ENCODE measurements at places on chromosomes 11 and 22.

DNA sequence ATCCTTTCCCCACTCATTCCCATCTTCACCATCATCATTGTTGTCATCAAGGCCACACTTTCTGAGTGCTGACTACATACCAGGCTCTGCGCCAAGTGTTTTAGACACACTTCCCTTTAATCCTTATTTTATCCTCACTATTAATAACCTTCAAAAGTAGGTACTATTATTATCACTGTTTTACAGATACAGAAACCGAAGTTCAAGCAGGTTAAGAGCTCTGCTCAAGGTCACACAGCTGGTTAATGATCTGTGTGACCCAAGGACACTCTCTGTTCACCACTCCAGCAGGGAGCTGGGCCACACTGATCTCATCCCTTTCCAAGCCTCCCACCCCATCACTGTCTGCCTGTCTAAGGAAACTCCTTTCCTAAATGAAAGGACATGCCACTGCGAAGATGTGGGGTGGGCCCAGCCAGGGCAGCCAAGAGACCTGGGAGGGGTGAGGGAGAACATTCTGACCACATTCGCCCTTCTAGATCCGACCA, 17.2 kb upstream of the TSKU start:
- no peak for DNase-seq

- no peak for DNase-seq
These were observed 15.9 kb downstream of the TP53I11 start for GRCh38 chr11:44934735-44935250.

- no peak for DNase-seq
These were observed 25.8 kb upstream of the NECTIN1 start for GRCh38 chr11:119754656-119755355.

GRCh38 chr11:19332476-19332875, 91.7 kb upstream of the E2F8 start:
- DNase-seq = no peak

GRCh38 chr11:126053415-126054286, 9.0 kb downstream of the CDON start:
- DNase-seq = no peak

- DNase-seq = peak; percentile 52
These were observed 46.7 kb upstream of the SCUBE2 start for GRCh38 chr11:9138133-9138453.

GRCh38 chr11:74672956-74673692, 58.1 kb downstream of the CHRDL2 start:
- peak; percentile 4 for DNase-seq

- no peak for DNase-seq
These were observed 149.3 kb upstream of the B3GAT1 start for GRCh38 chr11:134561331-134561720.

- no peak for DNase-seq
These were observed 11.7 kb upstream of the C1QTNF6 start for GRCh38 chr22:37199760-37200108.

GRCh38 chr11:14812757-14813156, 79.3 kb downstream of the CYP2R1 start:
- DNase-seq = no peak

DNA sequence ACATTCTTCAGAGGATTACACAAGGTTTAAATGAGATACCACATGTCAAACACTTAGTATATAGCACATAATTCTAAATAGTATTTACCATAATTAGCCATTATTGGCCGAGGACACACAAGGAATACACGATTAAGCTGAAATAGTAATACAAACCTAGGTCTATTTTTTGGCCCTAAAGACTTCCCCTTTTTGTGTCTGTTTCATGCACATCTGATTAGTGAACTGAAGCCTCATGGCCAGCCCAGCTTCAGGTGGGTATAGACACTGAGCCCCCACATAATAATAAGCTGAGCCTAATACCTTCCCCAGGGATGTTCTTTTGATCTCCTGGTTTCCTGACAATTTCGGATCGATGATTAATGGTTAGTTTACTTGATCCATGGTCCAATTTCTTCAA, 2.1 kb downstream of the GLYATL1B start:
- no peak for DNase-seq

GRCh38 chr11:125348674-125349309, 147.3 kb downstream of the FEZ1 start:
- DNase-seq = no peak

- DNase-seq = no peak
These were observed 41.3 kb upstream of the CXCR5 start for GRCh38 chr11:118842369-118842768.

GRCh38 chr11:66568124-66568916, at the start of gene CTSF:
CTSF (minus strand) TSS chr11:66568606; CDS start chr11:66568486, 120 bp downstream.
- DNase-seq = no peak

GRCh38 chr22:26990503-26991189, 333.3 kb downstream of the MIAT start:
- DNase-seq = no peak

- DNase-seq = no peak
These were observed 28.8 kb downstream of the TSPAN4 start for GRCh38 chr11:871472-871871.

DNA sequence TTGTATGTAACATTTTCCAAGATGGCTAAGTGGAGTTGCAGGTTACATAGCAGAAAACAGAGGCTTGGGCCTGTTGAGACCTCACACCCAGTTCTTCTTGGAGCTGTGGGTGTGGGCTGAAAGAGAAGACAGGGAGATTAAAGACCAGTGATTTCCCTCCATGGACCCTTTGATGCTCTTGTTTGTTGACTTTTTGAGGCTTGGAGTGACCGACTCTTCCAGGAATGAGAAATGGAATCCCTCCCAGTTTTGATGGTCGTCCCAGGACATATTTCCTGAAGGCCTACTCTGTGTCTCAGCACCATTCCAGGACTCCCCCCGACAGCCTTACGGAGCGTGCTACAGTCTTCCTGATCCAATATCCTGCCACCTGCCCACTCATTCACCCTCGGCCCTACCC, 96.9 kb downstream of the PTPRJ start:
- DNase-seq = no peak

- DNase-seq = no peak
These were observed 134.4 kb downstream of the METTL15 start for GRCh38 chr11:28242596-28242995.

- no peak for DNase-seq
These were observed 36.4 kb downstream of the DEPDC5 start for GRCh38 chr22:31790240-31790639.

DNA sequence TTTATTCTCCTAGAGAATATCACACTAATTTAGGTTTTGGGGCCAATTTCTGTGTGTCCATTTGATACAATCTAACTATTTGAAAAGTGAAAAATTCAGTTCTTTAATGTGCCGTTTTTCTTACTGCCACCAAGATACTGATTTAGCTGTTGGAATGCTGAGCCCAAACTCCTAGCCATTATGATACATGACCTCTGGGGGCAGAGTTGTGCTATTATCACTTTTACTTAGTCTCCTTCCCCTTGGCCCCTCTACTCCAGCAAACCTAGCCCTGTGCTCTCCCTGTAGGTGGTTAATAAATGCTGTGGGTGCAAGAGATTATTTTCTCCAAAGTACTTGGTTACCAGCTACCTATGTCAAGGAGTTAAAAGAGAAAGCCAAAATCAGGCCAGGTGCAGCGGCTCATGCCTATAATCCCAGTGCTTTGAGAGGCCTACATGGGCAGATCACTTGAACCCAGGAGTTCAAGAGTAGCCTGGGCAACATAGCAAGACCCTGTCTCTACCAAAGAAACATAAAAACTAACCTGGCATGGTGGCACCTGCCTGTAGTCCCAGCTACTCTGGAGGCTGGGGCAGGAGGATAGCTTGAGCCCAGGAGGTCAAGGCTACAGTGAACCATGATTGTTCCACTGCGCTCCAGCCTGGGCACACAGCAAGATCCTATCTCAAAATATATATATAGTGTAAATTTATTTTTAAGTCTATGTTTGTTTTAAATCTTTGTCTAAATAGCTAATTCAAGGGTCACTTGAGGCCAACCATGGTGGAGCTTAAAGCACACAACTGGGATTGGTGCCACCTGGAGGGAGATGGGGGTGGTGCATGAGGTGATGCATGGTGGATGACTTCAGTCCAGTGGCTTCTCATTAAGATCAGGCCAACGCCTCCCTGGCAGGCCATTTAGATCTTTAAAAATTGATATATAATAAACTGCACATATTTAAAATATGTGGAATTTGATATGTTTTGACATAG, 193.2 kb upstream of the PLET1 start:
- no peak for DNase-seq

- DNase-seq = no peak
These were observed 117.3 kb downstream of the KCNQ1OT1 start for GRCh38 chr11:2582351-2582945.

GRCh38 chr22:45268167-45268957, 16.4 kb upstream of the UPK3A start:
- DNase-seq = no peak

- DNase-seq = no peak
These were observed 35.1 kb downstream of the C11orf91 start for GRCh38 chr11:33665350-33666106.

- no peak for DNase-seq
These were observed 7.6 kb downstream of the ATXN10 start for GRCh38 chr22:45678961-45679912.

DNA sequence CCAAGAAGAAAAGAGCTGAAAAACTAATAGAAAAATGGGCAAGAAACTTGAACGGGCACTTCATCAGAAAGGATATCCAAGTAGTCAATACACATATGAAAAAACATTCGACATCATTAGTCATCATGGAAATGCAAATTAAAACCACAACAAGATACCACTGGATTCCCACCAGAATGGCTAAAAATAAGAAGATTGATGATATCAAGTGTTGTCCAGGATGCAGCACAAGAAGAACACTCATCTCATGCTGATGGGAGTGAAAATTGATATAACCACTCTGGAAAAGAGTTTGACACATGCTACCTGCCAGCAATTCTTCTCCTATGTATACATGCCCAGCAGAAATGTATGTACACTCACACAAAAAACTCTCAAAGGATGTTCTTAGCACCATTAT, 26.9 kb upstream of the SCUBE2 start:
- DNase-seq = no peak

GRCh38 chr11:46141597-46141996, 20.3 kb upstream of the PHF21A start:
- DNase-seq = no peak

DNA sequence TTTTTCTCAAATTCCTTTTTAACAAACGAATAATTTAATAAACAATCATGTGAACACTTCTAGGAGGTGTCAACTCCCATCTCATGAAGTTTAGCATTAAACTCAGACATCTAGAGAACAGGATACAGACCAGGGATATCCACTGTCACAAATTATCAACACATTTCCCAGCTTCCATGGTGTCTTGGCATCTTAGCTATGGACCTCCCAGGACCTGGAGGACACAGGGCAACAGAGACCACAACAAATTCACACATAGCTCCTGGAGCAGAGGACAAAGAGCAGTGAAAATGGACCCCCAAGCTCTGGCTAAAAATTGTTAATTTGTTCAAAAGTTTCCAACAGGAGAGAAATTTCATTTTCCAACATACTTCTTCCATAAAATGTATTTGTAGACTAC, 102.2 kb downstream of the SGSM3 start:
- DNase-seq = no peak

DNA sequence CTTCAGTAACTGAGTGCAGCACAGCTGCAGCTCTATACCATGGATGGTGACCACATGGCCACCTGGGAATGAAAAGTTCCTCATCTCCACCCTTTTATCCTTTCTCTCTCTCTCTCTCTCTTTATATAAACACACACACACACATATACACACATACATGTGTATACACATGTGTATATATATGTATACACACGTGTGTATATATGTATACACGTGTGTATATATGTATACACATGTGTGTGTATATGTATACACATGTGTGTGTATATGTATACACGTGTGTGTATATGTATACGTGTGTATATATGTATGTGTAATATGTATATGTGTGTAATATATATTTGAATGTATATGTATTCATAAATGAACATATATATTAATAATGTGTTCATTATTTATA, 18.8 kb upstream of the FAR1 start:
- no peak for DNase-seq

DNA sequence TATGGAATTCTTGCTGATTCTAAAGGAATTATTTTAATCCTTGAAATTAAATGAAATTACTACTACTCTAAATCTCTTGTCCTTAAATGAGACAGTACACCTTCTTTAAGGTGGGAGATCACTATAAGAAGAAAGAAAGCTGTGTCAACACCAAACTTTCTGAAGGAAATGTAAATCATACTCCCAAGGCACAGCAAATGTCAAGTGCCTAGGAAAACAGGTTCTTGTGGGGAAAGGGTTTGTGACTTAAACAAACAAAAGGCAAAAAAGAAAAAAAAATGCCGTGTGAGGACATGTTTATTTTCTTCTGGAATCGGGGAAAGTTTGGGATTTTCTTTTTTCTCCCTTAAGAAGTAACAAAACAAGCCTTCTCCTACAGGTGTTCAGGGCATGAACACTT, 745.1 kb downstream of the DLG2 start:
- DNase-seq = no peak

DNA sequence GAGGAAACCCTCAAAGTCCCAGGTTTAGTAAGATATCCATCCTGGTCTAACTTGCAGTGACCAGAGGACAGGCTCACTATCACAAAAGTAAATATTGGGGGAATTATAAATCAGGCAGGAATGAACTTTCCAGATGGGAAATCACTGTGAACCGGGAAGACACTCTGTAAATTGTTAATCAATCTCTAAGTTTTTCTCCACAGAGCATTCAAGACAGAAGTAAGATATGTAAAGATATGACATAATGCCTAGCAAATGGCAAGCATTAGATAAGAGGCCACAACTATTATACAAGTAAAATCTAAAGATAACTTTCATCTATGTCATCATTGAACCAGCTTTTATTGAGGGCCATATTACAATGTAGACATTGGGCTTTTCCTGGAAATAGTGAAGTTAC, 35.3 kb upstream of the LRRC4C start:
- no peak for DNase-seq

DNA sequence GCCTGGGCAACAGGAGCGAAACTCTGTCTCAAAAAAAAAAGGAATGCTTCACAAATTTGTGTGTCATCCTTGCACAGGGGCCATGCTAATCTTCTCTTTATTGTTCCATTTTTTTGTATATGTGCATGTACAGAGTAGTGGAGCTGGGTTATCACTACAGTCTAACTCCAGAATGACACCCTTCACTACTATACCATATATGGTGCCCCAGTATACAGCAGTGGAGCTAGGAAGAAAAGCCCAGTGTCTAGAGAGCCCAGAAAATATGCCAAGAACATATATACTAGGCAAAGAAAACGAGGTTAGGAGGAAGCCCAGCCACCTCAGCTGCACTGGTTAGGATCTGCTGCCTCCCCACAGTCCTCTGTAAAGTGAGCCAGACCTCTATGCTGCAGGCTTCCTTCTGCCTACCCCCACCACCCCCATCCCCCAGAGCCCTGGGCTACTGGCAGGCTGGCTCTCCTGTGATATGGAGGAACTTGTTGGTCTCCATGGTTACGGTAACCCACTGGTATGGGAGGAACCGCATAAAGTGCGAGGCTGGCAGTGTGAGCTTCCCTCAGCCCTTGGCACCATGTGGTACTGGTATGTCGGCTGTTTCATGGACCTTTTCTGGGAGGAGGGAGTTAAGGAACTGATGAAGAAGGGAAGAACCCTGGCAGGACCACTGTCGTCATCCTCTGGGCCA, 34.3 kb downstream of the RCOR2 start:
- DNase-seq = no peak

All from NCI-H2081 treated with DMSO at 0.1 percent for 48 hours (cell line).